ENCODE measurements at places on chromosomes 12 and 14.

DNA sequence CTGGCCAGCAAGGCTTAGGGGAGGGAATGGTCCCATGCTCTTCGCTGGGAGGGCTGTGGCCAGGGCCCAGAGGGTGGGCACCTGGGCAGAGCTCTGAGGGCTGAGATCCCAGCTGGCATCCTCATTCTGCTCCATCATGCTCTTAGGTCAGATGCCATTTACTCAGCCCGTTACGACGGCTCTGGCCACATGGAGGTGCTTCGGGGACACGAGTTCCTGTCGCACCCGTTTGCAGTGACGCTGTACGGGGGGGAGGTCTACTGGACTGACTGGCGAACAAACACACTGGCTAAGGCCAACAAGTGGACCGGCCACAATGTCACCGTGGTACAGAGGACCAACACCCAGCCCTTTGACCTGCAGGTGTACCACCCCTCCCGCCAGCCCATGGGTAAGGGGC lies 30.8 kb upstream of the LRP1-AS start:
- DNase-seq: no peak

DNA sequence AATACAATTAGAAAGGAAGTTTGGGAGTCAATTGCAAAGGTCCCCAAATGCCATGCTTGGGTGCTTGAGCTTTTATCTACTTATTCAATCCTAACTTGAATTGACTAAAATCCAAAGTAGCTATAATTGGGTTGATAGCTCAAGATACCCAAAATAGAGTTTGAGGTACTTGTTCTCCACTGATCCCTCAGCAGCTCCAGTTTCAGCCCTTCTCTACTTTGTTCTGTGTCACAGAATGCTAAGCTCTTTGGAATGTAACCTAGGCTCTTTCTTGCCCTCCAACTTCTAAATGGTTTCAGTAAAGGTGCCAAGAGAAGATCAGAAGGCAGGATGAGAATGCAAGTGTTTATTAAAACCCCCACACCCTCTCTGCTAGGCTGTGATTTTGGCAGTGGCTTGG lies 251.4 kb upstream of the CLEC14A start:
- no peak for DNase-seq

DNA sequence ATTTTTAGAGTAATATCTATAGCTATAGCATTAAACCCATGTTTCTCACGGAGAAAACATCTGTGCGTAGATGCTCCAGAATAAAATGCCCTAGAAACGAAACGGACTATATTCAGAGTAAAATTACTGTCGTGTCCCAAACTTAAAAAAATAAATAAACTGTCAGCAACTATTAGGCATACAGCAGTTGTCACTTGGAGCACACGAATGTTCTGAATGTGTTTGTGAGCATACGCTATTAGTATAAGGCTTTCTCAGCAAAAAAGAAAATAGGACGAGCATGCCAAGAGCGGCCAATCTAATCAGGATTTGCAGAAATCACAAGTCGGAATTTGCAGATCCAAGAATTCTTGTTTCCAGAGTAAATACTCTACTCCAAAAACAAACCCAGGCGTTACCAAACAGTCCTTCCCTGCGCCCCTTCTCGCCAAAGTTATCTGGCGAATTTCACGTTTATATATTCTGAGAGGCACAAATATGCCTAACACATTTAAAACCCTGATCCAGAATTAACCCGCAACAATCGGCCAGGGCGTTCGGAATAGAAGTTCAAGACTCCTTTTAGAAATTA lies 836 bp downstream of the PTPN21 start:
- DNase-seq: no peak

DNA sequence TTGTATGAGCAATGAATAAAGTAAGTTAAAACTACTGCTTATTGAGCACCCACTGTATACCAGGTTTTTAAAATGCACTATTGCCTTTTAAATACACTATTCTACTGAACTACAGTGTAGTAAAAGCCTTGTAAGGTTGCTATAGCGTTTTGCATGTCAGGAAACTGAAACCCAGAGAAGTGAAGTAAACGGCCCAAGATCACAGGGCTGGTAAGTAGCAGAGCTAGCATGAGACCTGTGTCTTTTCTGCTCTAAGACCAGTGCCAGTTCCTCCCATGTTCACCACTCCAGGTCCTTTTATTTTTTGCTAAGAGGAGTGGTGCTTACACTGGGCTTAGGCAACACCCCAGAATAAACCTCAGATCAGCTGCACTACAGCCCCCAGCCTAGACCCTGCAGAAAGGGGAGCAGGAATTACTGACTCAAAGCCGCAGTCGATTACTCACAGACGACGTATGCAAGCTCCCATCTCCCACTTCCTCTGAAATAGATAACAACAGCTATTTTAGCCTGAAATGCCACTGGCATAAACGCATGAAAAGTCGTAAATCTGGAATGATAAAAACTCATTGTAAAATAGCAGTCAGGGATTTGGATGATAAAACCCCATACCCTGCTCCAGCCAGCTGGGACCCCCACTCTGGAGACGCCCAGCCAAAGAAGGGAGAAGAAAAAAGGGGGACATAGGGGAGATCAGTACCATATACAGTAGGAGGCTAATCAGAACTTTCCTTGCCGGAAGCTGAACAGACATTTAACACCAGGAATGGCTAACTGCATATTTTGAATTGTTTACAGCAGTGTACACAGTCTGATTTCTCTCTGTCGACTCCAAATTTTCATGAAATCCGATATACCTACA lies 108.3 kb downstream of the NUAK1 start:
- no peak for DNase-seq

GRCh38 chr12:63841011-63841410 lies 3.5 kb upstream of the SRGAP1 start:
- no peak for DNase-seq

GRCh38 chr12:120988234-120988633 lies 9.9 kb downstream of the HNF1A start:
- DNase-seq: no peak

- DNase-seq: no peak
Measured at GRCh38 chr12:49220972-49221371, 32.1 kb upstream of the TUBA1A start.

GRCh38 chr12:4454315-4454860 lies 8.8 kb upstream of the FGF6 start:
- no peak for DNase-seq

DNA sequence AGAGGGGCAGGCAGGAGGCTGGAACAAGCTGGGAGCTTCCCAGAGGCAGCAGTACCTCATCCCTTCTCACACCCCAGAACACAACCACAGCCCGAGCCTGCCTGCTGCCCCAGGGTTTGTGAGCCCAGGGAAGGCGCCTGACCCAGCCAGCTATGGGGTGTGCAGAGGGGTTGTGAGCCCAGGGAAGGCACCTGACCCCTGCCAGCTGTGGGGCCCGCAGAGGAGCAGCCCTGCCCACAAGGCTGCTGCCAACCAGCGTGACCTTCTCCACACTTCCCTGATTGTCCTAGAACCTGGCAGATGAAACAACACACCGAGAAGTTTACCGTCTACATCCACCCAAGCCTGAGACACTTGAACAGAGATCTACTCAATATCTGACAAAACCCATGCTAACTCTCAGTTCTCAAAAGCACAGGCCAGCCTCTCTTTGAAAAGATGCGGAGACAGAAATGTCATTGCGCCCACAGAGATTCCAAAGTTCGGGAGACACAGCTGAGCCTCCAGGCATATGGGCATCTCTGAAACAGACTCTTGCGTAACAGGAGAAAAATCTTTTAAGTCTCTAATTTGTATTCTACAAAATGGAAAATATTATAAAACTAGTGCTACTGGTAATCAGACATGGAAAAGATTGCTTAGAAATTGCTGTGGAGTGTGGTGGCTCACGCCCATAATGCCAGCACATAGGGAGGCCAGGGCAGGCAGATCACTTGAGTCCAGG lies 47.3 kb downstream of the SFSWAP start:
- no peak for DNase-seq

- no peak for DNase-seq
Measured at GRCh38 chr12:120757949-120758348, 32.3 kb downstream of the ACADS start.

DNA sequence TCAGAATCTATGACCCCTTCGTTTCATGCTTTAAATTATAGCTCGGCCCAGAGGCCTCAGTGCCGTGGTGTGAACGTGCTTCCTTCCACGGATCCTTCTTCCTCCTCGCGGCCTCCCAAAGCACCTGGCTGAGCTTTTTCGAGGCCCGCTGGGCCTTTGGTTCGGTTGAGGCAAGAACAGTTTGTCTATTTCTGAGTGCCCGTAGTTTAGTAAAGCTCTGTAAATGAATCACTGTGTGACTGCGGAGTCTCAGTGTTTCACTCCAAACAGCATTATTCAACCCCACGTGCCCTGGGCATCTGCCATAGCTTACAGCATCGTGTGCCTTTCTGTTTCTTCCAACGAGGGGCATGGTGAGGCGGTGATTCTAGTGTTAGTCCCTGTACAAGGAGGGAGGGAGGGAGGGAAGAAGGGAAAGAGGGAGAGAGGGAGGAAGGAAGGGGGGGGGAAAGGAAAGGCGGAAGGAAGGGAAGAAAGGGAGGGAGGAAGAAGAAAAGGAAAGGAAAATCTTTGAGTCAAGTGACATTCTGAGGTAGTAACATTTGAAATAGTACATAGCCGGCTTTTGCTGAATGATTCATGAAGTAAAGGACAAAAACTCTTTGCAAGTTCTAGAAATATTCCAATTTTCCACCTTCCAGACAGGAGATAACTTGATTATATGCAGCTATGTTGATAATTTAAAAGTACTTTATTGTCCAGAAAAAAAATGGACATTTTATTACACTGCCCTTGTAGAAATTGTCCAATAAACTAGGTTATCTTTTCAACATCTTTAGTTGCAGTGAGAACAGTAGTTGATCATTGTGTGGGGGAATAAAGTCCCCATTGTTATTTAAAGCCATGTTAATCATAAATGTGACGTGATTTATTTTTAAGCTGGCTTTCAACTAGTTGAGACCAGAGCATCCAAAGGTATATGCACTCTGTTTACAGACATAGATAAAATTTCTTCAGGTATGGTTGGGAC lies 1.2 kb upstream of the TRIM9 start:
- DNase-seq: peak; percentile 71

DNA sequence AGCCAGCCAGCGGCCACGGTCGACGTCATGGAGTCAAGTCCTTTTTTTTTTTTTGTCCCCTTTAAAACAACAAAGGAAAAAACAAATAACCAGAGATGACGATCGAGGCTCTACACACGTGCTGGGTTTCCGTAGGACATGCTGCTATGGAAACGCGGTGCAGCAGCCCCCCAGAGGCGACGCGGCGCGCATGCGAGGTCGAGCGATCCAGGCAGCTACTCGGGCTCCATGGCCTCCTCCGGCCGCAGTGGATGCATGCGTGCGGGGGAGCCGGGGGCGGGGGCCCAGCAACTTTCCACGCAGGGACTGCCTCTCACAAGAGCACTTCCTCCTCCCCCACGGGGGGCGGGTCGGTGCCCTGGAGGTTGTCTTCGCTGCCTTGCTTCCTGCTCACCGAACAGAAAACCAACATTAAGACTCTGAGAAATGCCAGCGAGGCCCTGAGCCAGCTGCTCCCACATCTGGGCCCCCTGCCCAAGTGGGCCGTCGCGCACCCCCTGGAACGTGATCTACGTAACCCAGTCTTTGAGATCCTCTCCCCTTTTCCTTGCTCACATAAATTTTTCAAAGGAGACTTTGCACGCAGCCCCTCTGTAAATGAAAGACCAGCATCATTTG lies 30.7 kb downstream of the P2RX4 start:
- no peak for DNase-seq

GRCh38 chr14:20679907-20680306 lies 4.5 kb upstream of the RNASE4 start:
- no peak for DNase-seq

- DNase-seq: no peak
Measured at GRCh38 chr14:51129130-51129529, 34.2 kb upstream of the TRIM9 start.

- DNase-seq: no peak
Measured at GRCh38 chr12:22539055-22539454, 5.3 kb downstream of the C2CD5 start.

DNA sequence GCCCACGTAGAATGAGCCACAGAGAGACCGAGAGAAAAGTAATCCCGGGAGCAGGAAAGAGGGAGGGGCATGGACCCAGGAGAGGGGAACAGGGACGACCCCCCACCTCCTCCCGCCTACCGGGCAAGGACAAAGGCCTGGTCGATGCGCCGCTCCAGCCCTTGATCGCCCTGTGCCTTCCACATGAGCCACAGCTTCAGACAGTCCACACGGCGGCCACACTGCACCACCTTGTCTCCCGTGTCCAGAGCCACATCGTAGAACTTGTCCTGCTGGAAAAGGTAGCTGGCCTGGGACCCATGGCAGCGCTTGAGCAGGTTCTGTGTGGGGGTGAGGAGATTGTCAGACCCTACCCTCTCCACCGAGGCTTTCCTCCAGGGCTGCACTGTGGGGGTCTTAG lies 20.5 kb upstream of the ZNF740 start:
- no peak for DNase-seq

GRCh38 chr12:85834378-85834777 lies 1.8 kb downstream of the RASSF9 start:
- DNase-seq: no peak

DNA sequence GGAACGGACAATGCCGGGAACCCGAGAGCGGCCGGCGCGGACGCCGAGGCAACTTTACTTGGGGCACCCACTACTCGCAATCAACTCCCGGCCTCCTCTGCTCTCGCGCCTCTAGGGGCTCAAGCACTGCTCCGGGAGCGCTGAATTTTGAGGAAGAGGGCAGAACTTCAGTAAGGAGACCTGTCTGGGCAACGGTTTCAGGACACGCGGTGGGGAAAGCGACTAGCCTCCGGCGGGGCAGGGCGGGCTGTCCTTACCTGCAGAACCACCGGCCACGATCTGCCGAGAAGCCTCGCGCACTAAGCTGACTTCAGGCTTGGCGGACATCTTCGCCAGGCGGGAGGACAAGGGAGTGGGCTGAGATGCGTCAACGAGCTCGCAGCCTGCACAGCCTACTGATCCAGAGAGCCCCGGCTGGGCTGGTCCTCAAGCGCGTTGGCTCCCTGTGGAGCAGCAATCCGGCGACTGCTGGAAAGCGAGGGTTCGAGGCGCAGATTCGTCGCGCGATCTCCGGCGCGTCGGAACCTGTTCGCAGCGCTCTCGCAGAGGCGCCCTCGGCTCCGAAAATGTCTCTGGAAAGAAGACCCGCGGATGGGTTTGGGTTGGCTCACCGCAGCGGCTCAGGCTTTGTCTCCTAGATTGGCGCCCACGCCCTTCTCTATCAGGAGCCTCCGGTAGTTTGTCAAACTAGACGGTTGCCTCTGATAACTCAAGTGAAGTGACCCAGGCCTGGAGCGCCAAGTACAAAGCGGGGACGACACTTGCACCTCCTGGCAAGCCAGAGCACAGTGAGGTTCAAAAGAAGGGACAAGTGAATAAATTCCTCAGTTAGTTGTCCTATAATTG lies at the start of gene SLC25A21:
Gene SLC25A21, minus strand, starts transcription at position 583 of the 846 bp plus-strand sequence.
- DNase-seq: peak; percentile 83

- DNase-seq: no peak
Measured at GRCh38 chr12:90027889-90028634, 319.4 kb upstream of the ATP2B1 start.

- DNase-seq: no peak
Measured at GRCh38 chr12:23099604-23100003, 474.6 kb downstream of the ETNK1 start.

GRCh38 chr12:74456431-74456830 lies 81.2 kb upstream of the ATXN7L3B start:
- DNase-seq: no peak
